ENCODE measurements at places on chromosomes 13 and 19.

GRCh38 chr13:51435002-51435578 lies 17.7 kb downstream of the INTS6 start:
- no peak for DNase-seq

DNA sequence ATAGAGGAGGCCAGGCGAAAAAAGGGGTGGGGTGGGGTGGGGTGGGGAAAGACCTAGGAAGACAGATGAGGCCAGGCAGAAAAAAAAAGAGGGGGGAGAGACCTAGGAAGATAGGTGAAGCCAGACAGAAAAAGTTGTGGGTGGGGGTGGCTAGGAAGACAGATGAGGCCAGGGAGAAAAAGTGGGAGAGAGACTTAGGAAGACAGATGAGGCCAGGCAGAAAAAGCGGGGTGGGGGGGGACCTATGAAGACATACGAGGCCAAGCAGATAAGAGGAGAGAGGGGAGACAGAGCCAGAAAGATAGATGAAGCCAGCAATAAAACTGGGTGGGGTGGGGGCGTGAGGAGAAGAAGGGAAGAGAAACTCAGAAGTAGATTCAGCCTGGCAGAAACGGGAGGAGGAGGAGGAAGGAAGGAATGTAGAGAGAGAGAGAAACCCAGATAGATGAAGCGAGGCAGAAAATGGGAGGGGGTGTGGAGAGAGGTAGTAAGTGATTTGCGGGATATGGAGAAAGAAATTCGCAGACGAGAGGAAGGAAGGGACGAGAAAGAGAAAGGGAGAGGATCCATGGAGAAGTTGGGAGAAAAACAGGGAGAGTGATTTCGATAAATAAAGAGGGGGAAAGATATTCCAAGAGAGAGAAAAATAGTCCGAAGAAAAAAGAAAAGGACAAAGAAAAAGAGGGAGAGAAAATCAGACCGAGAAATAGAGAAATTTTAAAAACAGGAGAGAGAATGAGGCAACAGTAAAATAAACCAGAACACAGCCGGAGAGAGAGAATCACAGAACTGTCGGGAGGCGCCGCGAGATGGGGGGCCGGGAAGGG lies 12.2 kb upstream of the CACNG6 start:
- DNase-seq, result no peak

DNA sequence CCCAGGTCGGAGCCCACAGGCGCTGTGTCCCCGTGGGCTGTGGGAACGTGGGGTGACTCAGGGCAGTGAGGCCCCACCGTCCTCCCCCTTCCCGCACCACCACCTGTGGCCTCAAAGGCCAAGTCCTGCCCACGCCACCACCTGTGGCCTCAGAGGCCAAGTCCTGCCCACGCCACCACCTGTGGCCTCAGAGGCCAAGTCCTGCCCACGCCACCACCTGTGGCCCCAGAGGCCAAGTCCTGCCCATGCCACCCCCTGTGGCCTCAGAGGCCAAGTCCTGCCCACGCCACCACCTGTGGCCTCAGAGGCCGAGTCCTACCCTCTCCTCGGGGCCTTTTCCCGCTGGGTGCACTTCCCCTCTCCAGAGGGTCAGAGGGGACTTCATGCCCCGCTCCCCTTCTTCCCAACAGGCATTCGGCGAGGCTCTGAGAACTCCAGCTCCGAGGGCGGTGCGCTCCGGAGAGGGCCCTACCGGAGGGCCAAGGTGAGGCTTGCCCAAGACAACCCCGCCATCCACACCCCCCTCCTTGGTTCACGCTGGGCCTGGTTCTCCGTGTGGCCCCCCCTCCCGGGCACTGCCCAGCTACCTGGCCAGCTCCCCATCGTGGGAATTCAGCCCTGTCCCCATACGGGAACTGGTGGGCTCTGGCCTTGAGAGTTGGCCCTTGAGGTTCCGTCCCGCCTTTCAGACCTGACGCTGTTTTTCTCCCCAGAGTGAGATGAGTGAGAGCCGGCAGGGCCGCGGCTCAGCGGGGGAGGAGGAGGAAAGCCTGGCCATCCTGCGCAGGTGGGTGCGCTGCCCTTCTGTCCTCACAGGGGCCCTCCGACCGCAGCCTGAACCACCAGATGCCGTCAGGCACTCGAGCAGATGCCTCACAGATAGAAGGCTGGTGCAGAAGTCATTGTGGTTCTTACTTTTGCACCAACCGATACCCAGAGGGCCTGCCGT lies 27.4 kb upstream of the F7 start:
- DNase-seq, result no peak

DNA sequence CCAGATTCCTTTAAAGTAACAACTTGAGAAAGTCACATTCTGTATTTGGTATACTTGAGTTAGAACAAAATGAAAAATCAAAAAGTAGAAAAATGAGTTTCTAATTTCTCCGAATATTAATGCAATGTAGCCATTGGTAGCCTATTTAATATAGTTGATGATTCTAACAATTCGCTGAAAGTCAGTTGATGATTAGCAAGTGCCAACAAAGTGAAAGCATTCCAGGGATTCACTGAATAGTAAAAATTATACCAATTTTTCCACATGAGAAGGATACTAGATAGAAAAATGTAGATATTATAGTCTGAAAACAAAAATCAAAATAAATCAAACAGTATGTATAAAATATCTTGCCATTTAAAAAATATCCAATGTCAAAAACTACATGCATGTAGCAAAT lies 117.2 kb downstream of the FREM2 start:
- no peak for DNase-seq

- no peak for DNase-seq
Observed at GRCh38 chr19:38152461-38153379, 71.3 kb downstream of the DPF1 start.

DNA sequence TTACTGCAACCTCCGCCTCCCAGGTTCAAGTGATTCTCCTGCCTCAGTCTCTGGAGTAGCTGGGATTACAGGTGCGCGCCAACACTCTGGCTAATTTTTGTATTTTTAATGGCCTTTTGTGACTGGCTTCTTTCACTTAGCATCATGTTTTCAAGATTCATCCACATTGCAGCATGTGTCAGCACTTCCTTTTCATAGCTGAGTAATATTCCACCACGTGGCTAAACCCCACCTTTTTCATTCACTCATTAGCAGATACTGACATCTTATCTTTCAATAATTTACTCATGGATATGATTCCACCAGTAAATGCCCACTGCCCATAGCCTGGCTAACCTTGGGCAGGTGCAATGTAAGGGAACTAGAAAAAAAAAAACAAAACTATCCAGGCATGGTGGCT lies 6.9 kb downstream of the C5AR1 start:
- DNase-seq, result no peak

GRCh38 chr19:45705115-45705514 lies 12.6 kb downstream of the QPCTL start:
- DNase-seq, result no peak

- no peak for DNase-seq
Observed at GRCh38 chr13:68234274-68234673, 1004.1 kb upstream of the PCDH9 start.

- DNase-seq, result no peak
Observed at GRCh38 chr13:83086948-83087347, 795.3 kb downstream of the SLITRK1 start.

DNA sequence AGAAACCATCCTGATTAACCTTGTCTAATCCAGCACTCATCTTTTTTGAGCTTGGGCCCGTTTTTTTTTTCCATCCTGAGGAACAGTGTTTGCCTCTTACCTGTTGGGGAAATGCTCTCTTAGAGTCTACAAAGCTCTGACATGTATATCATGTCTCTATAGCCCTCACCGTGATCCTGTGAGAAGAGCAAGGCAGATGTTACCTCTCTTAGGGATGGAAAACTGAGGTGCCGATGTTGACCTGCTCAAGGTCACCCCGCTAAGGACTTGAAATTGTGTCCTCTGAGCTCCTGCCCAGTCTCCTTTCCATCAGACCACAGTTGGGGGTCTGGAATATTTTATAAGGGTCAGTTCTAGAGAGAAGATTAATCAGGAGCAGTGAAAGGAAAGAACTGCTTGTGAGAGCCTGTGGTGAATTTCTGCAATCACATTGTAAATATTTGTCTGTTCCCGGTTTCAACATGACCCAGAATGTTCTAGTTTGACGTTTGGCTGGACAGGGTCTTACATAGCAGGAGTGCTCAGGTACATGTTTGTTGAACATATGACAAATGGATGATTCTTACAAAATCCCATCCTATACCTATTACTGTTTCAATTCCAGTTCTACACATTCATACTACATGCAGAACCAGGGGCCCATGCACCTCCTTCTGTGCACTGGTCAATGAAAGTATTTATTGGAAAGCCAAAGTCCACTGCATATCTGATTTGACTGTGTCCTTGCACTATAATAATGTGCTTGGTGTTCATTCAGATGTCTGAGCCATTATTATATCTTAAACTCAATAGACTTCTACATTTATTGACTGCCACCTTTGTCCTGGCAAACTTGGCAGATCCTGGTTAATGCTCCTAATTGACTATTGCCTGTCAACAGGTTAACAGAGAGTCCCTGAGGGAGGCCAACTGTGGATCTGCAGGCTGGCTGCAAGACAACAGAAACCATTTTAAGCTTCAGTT lies 12.1 kb downstream of the SLC25A15 start:
- DNase-seq, result no peak

- DNase-seq, result no peak
Observed at GRCh38 chr13:105340061-105340606, 1195.3 kb downstream of the EFNB2 start.

DNA sequence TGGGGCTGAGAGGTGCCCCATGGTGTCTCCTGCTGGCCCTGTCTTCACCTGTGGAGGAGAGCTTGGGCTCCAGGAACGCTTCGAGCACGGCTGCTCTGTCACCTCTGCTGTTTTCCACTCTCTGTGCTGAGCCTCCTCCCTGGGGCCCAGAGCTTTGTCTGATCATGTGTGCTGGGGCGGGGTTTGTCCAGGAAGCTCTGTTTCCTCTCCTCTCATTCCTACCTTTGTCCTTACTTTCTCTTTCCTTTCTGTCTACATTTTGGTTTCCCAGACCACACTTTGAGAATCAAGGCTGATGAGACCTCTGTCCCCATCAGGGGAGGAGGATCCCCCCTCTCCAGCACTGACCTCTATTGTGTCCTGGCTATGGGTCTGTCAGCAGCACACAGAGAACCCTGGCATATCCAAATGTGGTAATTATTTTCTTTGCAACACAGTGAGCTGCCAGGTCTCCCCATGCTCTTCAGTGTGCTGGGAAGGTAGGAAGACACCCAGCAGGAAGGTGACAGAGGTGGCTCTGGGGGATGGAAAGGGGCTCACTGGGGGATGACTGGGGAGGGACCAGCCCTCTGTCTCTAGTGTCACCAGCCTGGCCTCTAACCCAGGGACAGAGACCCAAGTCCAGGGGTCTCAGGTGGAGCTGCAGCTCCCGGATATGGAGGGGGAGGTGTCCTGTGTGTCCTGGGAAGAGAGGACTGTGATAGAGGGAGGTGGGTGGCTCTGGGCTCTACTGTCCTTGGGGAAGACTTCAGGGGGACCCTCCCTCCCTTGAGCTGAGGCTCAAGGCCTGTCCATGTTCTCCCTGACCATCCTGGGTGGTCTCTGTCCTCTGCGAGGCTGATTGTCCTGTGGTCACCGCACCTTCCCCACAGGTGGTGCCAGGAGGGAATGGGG lies at the start of gene CEACAM1:
TSS of gene CEACAM1 (minus strand) at position 128 of the 894 bp plus-strand sequence. CDS start at position 21, 107 bp downstream.
- peak; percentile 78 for DNase-seq

GRCh38 chr13:27425158-27425917 lies 919 bp downstream of the GTF3A start:
- peak; percentile 67 for DNase-seq

DNA sequence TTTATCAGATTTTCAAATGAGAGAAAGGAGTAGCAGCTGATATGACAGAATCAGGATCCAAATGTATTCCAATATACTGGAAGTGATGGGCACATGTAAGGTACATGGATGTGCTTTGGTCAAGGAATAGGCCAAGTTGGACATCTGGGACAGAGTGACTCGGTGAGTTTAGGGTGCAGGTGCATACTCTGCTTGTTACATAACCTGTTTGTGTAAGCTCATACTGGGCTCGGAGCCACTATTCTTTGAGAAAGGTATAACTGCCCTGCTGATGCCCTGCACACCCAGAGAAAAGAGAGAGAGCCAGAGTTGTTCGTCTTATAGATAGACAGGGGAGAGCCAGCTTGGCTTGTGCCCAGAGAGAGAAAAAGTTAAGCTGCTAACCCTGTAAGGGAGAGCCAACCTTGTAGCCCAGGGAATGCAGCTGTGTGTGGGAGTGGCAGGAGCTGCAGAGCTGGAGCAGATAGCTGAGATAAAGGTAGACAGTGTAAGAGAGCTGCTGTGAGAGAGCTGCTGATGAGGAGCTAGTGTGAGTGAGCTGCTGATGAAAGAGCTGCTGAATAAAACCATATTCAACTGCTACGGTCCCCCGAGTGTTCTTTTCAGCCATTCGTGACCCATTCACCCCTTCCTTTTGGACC lies 40.7 kb upstream of the N4BP2L1 start:
- no peak for DNase-seq

- DNase-seq, result no peak
Observed at GRCh38 chr19:48296963-48297734, 27.3 kb downstream of the ZNF114 start.

- no peak for DNase-seq
Observed at GRCh38 chr13:51727634-51728274, 76.2 kb downstream of the DHRS12 start.

DNA sequence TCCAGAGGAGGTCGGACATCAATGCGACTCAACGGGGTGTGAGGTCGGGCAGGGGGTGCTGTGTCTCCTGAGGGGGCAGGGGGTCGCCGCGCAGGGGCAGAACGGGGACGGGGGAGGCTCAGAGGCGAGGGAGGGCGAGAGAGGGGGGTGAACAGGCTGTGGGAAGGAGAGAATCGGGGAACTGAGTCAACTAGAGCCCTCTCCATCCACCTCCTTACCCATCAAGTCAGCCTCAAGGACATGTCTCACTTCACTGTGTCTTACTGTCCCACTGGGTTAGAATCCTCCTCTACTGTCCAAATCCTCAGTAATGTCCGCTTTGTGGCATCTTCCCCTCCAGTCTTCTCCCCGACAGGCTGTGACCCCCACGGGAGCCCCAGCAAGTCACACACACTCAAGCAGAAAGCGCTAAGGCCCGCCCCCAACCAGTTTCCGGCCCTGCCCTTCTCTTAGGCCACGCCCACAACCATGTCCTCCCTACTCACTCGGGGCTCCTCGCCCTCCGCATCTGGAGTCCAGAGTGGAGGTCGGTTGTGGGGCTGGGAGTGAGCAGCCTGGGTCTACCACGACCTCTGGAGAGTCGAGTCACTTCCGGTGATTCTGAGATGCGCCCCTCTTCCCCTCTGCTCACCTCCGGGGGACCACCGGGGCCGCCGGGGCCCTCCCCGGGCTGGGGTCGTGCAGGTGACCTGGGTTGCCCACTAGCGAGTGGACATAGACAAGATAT lies 9.3 kb downstream of the PLEKHA4 start:
- peak; percentile 92 for DNase-seq

GRCh38 chr19:49057636-49058234 lies at the start of gene CGB7:
Gene CGB7 (minus strand): TSS chr19:49057749. CDS start chr19:49055375, 2,374 bp downstream.
- DNase-seq, result peak; percentile 80

DNA sequence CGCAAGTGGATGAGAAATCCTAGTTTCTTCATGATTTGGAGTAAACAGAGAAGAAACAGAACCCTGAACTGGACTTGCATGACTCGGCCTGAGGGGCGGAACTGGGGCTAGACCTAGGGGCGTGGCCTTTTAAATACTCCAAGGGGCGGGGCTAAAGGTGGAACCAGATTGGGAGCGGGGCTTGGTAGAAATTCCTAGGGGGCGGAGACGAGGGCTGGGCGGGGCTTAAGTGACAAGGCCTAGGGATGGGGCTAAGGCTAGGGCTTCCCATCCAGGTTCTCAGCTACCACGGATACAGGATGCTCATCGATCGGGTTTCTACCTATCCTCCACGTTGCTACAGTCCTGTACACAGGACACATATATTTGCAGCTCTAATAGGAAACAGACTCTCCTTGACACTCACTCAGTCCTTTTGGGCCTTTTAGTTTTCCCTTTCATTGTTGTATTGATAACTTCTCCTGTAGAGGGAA lies 372 bp upstream of the ZNF699 start:
- DNase-seq, result no peak

- no peak for DNase-seq
Observed at GRCh38 chr13:46594374-46595078, 41.6 kb downstream of the LRCH1 start.
